CD8-positive, alpha-beta T cell (primary cell): ENCODE measurements at places on chromosomes 5 and 9.

DNA sequence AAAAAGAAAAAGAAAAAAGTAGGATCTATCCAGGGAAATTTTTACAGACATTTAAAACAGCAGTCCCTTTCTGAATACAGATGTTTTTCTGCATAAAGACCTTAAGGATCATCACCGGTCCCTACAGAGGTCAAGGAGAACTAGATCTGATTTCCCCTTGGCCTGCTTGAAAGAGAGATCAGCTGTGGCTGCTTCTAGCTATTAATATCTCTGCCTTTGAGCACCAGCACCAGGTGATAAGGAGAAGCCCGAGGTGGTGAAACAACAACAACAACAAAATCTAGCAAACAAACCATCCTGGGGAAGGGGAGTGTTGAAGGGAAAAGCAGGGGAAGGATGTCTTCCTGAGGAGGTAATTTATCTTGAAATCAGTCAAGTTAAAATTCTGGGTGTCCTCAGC is 42.1 kb downstream of the ZNF366 start:
- DNase-seq, result no peak

DNA sequence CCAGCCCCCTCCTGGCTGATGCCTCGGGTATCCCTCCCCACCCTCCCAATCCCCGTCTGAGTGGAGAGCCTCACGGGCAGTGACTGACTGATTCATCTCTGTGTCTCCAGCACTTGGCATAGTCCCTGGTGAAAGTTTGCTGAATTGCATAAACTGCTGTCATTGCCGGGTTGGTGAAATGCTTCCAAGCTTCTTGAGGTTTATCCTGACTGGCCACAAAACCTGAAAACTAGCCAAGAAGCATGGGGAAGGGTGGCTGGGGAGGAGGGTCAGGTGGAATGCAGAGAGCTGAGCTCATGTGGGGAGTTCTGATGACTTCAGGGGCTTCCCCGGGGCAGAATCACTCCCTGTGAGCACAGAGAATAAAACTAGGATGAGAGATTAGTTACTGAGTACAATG is 56.9 kb upstream of the GGTA1 start:
- DNase-seq, result no peak

DNA sequence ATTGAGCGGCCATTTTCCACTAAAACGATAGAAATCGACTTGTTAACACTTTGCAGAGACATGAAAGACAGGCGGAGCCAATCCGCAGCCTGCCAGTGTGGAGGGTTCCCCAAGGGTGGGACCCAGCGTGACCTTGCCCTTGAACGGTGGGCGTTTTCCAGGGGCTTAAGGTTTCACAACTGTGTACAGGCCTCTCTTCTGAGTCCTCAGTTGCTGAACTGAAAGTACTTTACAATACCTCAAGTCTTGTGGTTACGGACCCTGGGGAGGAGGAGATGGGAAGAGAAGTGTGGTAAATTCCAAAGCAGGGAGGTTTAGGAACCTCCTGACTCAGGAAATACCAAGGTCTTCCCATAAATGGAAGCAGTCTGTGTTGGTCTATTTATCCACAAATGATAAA is 68.2 kb upstream of the CKMT2 start:
- DNase-seq, result no peak

GRCh38 chr5:149733129-149733900 is 3.2 kb downstream of the PPARGC1B start:
- no peak for DNase-seq

- no peak for DNase-seq
Observed at GRCh38 chr5:145936401-145937131, at the start of gene SH3RF2. SH3RF2 (plus strand) TSS chr5:145936578; CDS start chr5:145937929, 1,351 bp downstream.

DNA sequence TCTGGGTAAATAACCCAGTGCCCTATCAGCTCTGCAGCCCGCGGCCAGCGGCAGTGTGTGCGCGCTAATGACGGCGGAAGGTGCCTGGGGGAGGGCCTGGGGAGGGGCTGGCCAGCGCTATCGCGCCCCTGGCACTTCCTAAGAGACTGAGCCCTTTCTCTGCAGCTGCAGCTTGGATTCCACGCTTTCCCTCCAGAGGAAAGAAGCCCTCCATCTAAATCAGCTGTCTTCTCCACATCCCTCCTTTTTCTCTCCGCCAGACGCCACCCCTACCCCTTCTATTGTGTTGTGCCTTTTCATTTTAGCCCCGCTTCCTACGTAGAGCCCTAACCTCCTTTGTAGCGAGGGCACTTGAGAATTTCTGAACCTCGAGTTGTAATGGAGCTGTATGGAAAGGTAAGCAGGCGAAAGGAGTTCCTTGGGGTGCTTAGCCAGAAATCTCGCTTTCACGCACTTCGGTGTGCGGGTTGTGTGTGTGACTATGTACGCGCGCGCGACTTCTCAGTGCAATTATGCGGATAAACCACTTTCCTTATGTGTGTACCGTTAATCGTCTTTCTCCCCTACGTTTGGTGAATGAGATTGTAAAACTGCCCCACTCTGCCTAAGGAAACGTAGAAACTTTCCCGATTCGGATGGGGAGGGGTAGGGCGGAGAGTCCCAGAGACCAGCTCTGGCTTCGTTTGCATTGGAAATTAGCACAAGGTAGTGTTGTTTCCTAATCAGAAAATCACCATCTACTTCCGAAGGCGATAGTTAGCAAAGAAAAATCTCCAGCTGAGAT is 664 bp upstream of the RAB3C start:
- DNase-seq, result no peak

DNA sequence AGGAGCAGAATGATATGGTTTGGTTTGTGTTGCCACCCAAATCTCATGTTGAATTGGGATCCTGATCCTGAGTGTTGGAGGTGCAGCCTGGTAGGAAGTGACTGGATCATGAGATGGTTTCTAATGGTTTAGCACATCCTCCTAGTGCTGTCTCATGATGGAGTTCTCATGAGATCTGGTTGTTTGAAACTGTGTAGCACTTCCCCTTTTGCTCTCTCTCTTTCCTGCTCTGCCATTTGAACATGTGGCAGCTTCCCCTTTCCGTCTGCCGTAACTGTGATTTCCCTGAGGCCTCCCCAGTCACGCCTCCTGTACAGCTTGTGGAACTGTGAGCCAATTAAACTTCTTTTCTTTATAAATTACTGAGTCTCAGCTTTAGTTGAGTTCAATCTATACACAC is 756.8 kb upstream of the CDH6 start:
- DNase-seq, result no peak

GRCh38 chr9:35905912-35906679 is at the start of gene HRCT1:
HRCT1 (plus strand) TSS chr9:35906202; CDS start chr9:35906288, 86 bp downstream.
- DNase-seq, result no peak

DNA sequence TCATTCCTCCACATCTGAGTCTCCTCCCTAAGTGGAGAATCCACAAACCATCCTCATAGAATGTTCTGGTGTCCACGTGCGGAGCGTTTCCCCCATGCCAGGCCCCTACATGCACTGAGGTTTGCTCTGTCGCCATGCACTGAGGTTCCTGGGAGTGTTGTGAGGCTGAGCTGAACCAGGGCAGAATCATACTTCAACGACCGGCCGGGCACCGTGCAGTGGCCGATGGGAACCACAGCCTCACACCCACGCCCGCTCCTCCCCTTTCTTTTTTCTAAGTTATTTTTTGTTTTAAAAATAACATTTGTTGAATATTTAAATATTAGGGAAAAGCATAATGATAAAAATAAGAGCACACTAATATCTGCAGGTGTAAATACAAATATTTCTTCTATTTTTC is 260.4 kb upstream of the IRX4 start:
- DNase-seq, result no peak

DNA sequence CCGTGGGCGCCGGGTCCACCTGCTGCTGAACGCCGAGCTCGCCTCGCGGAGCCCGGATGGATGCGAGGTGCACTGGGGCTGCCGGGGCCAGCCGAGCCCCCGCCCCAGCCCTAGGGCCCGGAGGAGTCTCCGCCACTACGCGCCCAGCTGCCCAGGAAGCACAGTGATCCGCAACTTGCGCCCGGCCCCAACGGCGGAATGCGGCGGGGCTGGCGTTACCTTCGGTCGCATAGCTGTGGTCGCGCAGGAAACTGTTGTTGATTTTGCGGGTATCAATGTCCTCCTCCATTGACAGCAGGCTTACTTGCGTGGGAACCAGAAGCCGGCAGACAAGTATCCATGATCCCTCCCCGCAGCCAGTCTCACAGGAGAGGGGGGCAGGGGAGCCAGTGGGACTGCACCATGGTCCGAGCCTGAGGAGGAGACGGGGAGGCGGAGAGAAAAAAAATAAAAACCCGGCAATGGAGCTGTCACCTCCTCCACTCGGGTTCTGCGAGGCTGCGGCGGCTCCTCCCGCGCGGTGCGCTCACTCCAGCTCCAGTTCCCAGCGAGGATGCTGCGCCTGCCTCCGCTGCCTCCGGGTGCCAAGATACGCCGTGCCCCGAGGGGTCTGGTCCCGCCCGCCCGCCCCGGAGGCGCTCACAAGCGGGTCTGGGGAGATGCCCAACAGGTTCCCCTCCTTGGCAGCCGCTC is 628 bp downstream of the PPP2R2B start:
- peak; percentile 2 for DNase-seq

DNA sequence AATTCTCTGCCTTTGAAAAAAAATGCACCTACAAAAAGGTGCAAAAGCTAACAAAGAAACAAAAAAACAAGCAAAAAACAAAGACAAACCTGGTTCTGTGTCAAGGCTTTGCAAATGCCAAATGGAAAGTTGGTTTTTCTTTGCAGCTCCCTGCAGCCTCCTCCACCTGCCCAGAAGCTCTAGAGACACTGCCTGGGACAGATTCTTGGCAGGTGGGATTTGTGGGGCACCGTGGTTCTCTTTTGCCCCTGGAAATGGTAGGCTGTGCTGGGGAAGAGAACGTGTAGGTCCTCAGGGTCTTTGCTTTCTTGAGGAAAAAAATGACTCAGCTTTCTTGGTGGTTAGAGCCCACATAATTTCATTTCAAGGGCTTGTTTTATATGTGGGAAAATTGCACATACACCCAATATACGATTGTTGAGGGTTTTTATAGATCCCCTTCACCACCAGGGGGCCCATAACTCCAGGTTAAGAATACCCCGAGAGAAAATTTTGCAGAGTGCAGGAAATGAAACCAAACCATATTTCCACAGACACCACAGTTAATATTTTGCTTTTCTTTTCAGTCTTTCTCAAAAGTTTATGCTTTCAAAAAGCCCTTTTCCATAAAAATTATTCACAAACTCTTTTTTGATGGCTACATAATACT is 58.7 kb downstream of the NXNL2 start:
- peak; percentile 13 for DNase-seq

- DNase-seq, result no peak
Observed at GRCh38 chr5:32538031-32538547, 47.3 kb upstream of the SUB1 start.

- no peak for DNase-seq
Observed at GRCh38 chr5:168706655-168707069, 127.5 kb upstream of the PANK3 start.

- no peak for DNase-seq
Observed at GRCh38 chr9:121700832-121701419, 49.5 kb downstream of the DAB2IP start.

DNA sequence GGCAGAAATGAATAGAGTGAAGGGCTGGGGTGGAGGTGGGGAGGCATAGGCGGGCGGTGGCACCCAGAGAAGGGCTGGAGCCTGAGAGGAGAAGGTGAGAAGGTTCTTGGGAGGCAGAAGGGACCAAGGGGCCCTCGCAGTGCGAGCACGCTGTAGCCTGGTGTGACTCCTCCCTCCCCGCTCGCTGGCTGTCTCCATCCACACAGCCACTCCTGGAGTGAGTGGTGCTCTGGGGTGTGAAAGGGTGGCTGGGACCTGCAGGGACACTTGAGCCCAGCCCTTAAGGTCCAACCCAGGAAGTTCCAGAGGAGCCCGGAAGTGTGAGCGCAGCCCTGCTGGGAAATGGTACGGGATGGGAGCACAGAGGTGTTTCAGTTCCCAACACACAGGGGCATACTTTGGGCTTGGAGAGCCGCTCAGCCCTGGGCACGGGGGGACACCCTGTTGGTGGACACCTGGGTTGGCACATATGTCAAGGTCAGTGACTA is 9.3 kb upstream of the SCGB3A1 start:
- no peak for DNase-seq
